ENCODE measurements at places on chromosomes 5 and 9.

- DNase-seq = no peak
These were observed 8.5 kb upstream of the PCDHB15 start for GRCh38 chr5:141236516-141237313.

- peak; percentile 86 for DNase-seq
These were observed 181.5 kb upstream of the OTULINL start for GRCh38 chr5:14400085-14400484.

GRCh38 chr5:45696206-45696836, at the start of gene HCN1:
HCN1 (minus strand) TSS chr5:45696380.
- DNase-seq = no peak

- no peak for DNase-seq
These were observed 255.6 kb upstream of the IRX2 start for GRCh38 chr5:3006961-3007551.
